Keratinocyte (primary cell): ENCODE measurements at places on chromosomes 1 and 21.

DNA sequence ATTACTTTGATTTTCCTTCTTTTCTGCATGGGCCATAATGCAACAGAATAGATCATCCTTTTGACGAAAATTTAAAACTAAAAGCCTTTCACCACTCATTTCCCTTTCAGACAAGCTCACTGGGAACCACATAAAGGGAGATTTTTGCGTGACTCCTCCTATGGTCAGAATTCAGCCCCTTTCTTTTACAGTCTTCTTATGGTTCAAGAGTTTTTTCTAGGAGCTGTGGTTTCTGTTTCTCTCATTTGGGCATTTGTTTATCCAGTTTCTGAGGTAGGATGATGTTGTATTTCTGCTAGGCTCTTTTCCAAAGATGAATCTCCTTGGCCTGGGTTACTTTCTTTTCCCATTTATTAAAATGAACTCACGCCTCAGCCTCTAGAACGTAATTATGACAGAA lies 16.9 kb downstream of the RGS1 start:
- H3K36me3 ChIP-seq: no peaks in the 10 kb centered on the region
- H3K27ac ChIP-seq: no peak overlapping the region
- no peaks in the 10 kb centered on the region for H3K27me3 ChIP-seq
- no peak for DNase-seq
- H3K4me1 ChIP-seq: no peaks in the 10 kb centered on the region

GRCh38 chr1:230170153-230170547 lies 103.1 kb downstream of the GALNT2 start:
- no peaks in the 10 kb centered on the region for H3K4me1 ChIP-seq
- no peak overlapping the region for H3K4me3 ChIP-seq
- no peaks in the 10 kb centered on the region for H3K27me3 ChIP-seq
- H3K36me3 ChIP-seq: no peaks in the 10 kb centered on the region
- H3K27ac ChIP-seq: no peak overlapping the region
- no peak for DNase-seq

GRCh38 chr1:25517476-25518394 lies 25.7 kb upstream of the LDLRAP1 start:
- H3K27ac ChIP-seq: no peak overlapping the region
- no peaks in the 10 kb centered on the region for H3K4me1 ChIP-seq
- DNase-seq: no peak
- H3K27me3 ChIP-seq: no peaks in the 10 kb centered on the region
- no peaks in the 10 kb centered on the region for H3K36me3 ChIP-seq
- H3K4me3 ChIP-seq: no peak overlapping the region

- H3K4me3 ChIP-seq: no peak overlapping the region
- no peak for DNase-seq
- no peak overlapping the region for H3K27ac ChIP-seq
- no peaks in the 10 kb centered on the region for H3K36me3 ChIP-seq
These were observed 110.2 kb downstream of the PSMG1 start for GRCh38 chr21:39073063-39073462.
